ENCODE measurements at places on chromosomes 3 and 15. TPM values are rescaled to one million over a fixed set of nuclear protein-coding genes. Genes with fewer than 3 reads are reported as not detected.

Gene CLEC3B
- 19.4 TPM for total RNA-seq

Gene RTP1
- not detected for total RNA-seq

Gene EFCC1
- 1.5 TPM for total RNA-seq

DNA sequence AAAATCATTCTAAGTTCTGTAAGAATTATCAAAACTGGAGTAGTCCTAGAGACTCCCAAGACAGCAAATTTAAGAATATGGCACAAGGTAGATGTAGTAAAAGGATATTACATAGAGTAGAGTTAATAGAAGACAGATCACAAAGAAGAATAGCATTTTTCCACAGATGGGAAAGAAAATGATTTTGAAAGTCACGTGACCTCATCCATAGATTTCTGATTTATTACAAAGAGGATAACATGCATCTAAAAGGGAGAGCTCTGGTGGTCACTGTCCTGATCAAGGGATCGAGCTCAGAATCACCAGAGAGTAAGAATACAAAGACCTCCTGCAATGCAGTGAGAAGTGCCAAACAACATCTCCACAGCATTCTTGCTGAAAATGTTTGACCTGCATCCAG, 354.4 kb downstream of the TBL1XR1 start:
- no peak for DNase-seq

- no peak for DNase-seq
Observed at GRCh38 chr3:45409921-45410320, 21.5 kb downstream of the LARS2 start.

GRCh38 chr3:128070898-128071591, 18.8 kb downstream of the SEC61A1 start:
- DNase-seq = no peak
